ENCODE measurements at places on chromosomes 4 and X.

DNA sequence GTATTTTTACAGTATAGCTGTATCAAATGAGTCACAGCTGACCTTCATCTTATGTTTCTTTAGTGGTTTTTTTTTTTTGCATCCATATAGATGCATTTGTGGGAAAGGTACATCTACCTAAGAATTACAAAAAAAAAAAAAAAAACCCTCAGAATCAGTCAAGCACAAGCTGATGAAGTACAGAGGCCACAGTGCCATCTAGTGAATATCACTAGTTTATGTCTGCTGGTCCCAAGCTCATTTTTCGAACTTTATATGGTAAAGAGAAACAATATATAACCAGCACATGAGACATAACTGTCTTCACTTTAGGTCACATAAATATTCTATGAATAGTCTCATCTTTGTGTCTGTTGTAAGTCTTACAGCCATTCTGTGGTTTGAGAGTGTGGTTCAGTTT, 220.1 kb downstream of the DLG3 start:
- no peak for DNase-seq

DNA sequence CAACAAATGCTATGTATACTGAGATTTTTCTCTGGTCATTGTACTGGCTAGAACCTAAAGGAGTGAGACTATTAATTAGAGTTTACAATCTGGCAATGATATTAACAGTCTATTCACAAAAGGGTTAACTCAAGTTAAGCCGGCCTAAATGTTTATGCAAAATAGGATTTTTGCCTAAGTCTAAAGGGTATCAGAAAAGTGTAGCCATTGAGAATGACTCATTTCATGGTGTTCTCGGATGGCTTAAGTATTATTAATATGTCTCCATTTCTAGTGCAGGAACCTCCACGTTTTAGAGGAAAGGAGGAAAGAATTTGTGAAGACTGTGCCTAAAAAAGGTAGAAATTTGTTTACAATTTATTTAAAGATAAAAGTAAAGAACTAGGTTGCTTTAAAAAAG, 29.8 kb downstream of the DYNLT3 start:
- no peak for DNase-seq

GRCh38 chrX:2707334-2707760, 16.3 kb downstream of the CD99 start:
- DNase-seq, result peak; percentile 58

DNA sequence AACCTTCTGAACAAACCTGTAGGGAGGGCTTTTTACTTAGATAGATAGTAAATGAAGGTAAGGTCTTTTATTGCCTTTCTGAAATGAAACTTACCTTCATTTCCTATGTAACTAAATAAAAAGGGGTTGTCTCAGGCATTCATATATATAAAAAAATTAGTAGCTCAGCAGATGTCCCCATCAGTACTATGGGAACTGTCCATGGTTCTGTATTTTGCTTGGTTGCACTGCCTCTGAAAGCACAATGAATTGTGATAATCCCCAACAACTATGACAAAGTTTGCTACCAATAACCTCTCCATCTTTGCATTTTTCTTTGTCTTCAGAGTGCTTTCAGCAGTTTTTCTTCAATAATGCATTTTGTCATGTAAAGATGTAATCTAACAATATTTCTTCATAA, 222.4 kb downstream of the SLIT2 start:
- DNase-seq, result no peak

GRCh38 chr4:17490575-17491059, 21.3 kb downstream of the QDPR start:
- DNase-seq, result no peak

DNA sequence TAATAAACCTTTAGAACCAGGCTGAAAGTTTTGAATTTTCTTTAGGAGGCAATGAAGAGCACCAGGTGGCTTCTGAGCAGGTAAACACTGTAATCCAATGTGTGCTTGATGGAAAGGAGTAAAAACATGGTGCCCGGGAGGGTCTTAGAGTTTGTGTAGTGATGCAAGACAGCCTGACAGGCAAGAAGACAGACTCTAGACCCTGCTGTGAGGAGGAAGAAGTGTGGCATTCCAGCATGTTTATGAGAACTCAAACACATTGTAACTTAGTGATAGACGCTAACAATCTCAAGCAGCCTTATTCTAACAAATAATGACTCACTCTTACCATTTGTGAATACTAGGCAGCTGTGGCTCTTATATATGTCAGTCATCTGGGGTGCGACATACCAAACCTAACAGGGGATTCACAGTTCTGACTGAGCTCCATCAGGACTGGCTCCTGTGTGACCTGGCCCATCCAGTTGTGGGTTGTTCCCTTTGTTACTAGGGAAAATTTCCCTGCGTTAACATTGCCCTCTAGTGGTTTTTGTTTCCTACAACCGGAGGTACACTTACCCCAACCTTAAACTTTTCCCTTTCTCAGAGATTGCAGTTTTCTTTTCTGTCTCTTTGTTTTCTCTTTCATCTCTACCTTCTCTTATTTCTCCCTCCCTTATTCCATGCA, 53.8 kb downstream of the VSIG4 start:
- peak; percentile 9 for DNase-seq

- no peak for DNase-seq
Observed at GRCh38 chr4:24924309-24924781, 11.5 kb upstream of the CCDC149 start.

DNA sequence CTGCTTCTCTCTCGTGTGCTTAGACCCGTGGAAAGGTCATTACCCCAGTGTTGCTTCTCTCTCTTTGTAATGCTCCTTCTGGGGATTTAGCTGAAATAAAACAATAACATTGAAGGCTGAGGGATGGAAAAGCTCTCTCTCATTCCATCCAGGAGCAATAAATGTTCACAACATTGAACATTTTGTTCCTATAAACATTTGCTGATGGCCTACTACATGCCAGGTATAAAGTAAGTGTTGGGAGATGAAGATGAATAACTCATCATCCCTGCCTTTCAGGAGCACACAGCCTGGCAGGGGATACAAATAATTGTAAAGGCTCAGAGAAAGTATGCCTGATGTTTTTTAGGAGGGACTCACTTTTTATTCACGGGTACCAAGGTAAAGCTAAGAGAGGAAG, 158.1 kb downstream of the KDR start:
- DNase-seq, result no peak

DNA sequence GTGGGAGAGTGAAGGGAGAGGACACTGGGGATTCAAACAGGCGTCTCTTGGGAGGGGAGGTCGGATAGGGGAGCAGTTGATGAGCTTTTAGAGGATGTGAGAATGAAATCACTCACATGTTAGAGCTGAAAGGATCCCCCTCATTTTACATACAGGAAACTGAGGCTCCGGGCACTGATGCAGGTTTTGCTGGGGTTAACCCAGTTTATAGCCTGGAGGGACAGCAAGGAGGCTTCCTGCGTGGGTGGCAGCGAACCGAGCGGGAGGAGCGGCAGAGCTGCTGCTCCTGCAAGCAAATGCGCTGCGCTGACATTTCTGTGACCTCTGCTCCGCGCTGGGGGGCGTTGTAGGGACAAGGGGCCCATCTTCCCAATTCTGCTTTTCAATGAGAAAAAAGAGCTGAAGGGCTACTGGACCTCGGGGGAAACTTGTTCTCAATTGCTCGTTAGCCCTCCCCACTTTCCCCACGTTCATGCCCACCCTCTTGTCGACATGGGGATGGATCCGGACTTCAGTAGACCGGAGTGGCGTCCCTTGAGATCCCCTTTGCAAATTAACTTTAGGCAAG, 1.2 kb upstream of the NEUROG2 start:
- DNase-seq, result no peak

DNA sequence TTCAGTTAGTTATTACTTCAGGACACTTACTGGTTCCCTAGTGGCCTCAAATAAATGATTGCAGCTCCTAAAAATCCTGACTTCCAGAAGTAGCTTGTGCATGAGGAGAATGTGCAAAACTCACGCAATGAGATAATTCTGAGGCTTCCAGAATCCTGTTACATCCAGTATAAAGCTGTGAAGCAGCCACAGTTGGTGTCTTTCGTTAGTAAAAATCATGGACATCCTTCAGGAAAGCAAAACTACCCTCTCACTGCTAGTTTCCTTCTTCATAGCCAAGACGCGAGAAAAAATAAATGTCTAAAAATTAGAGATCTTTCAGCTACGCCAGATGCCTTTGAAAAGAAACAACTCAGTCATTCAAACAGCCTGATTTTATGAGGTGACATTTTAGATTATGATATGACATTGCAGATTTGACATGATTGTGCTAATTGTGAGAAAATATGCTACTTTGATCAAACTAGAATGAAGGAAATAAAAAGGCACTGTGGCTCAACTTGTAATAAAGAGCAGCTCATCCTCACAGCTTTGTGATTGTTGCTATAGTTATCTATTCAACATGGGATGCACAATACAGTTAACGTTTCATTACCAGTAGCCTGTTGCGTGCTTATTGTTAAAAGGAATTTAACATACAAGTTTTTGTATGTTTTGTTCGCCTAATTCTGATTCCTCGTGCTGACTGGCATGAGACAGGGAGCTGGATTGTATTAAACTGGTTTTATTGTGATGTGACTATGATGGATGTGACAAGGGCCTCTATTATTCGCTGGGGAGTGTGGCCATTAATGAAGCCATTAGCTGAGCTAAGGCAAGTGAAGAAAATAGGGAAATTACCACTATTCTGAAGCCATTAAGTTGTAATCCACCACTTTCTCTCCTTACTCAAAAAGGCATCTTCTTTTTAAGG, 40.5 kb downstream of the AFF2 start:
- DNase-seq, result no peak

GRCh38 chr4:7414046-7414445, 20.7 kb downstream of the PSAPL1 start:
- no peak for DNase-seq

DNA sequence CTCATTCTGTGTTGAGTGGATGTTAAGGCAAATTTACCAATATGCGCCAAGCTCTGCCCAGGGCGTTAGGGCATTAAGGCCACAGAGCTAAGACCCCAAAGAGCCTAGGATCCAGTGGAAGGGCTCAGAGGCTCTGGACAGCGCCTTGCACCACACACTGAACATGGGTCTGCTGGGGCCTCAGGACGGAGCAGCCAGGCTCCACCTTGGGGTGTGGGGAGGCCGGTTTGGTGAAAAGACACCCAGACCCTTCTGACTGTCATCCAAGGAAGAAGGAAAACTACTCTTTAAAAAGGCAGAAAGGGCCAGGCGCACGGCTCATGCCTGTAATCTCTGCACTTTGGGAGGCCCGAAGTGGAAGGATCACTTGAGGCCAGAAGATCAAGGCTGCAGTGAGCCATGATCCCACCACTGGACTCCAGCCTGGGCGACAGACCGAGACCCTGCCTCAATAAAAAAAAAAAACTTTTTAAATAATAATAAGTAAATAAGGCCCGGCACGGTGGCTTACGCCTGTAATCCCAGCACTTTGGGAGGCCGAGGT, 1.3 kb upstream of the MRFAP1 start:
- no peak for DNase-seq

GRCh38 chrX:54182864-54183613, at the start of gene FAM120C:
Gene FAM120C (minus strand): TSS chrX:54183254. CDS start chrX:54183198, 56 bp downstream.
- peak; percentile 52 for DNase-seq

- no peak for DNase-seq
Observed at GRCh38 chr4:140995058-140995457, 138.2 kb downstream of the RNF150 start.

- DNase-seq, result no peak
Observed at GRCh38 chrX:48896611-48897011, 957 bp downstream of the TIMM17B start.

DNA sequence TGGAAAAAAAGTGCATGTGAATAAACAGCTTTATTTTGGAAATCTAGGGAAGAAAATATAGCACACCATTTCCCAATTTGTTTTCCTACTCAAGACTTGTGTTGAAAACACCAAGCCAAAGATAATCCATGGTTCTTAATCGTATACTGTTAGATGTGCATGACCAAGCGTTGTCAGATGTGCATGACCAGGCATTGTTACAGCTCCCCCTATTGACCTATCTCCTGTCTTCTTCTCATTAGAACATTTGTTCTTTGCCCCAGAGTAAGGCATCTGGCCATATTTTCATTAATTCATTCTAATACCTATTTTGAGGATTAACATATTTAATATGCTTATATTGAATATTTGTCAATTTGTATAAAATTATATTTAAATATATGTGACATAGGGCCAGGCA, 14.4 kb upstream of the VCX start:
- no peak for DNase-seq

- DNase-seq, result no peak
Observed at GRCh38 chrX:23871905-23872546, 35.7 kb downstream of the APOO start.

GRCh38 chr4:137521053-137521452, 11.2 kb downstream of the PCDH18 start:
- DNase-seq, result no peak

GRCh38 chr4:16738558-16738957, 159.9 kb downstream of the LDB2 start:
- DNase-seq, result no peak

- no peak for DNase-seq
Observed at GRCh38 chrX:65644621-65645289, 22.7 kb upstream of the MSN start.

GRCh38 chr4:105835177-105835576, 60.1 kb upstream of the NPNT start:
- DNase-seq, result no peak

- DNase-seq, result no peak
Observed at GRCh38 chrX:24426340-24426913, 38.7 kb upstream of the PDK3 start.

All from activated T-cell treated with anti-CD3 and anti-CD28 coated beads for 48 hours (primary cell).